ENCODE measurements at places on chromosomes 3 and 15.

- no peak for DNase-seq
Observed at GRCh38 chr3:29452934-29453283, 172.0 kb downstream of the RBMS3 start.

DNA sequence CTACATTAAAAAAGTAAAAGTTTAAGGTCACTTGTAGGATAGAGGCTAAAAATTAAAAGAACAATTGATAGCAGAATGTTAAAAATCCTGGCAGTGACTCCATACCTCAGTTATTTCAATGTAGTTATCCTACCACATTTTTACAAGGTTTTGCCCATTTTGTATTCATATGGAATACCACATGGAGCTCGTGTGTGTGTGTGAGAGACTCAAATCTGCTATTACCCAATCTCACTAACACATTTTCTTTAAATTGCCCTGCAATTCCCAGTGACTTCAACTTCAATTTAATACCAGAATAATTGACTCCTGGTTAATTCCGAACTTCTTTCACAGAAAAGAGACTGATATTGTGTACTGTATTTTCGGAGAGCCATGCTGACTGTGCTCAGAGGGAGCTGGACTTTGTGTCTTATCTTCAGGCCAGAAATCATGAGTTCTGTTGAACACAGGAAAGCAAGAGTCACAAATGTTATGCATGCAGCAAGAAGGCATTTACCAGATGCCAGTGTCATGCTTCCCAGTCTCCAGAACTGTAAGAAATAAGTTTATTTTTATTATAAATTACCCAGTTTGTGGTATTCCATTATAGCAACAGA lies 529.0 kb upstream of the NECTIN3 start:
- no peak for DNase-seq

DNA sequence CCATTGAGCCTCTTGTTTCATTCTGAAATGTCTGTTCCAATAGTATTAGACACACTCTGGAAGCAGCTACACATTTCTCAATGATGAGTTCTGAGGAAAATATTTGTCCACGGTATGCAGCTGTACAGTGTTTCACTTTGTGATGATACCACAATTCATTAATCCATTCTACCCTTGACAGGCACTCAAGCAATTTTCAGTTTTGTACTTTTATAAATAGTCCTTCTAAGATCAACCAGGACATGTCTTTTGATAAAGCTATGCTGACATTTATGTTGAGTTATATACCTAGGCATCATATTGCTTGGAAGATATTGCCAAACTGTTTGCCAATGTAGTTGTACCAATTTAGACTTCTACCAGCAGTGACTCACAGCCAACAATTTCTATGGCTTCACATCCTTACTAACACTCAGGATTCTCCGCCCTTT lies 165.1 kb upstream of the COL8A1 start:
- no peak for DNase-seq

DNA sequence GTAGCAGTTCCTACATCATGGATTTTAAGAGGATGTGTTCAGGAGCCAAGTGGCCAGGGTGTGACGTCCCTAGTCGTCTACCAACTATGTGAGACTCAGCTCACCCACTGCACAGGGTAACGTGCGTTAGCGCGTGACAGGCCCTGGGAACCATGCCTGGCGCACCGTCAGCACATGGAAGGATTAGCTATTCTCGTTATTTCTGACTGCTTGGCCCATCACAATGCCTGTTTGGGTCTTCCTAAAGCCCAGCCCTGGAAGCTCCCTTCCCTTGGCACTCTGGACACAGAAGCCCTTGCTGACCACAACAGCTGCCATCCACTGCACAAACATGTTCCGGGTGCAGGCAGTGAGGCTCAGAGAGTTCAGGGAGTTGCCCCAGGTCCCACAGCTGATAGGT lies 91.0 kb upstream of the RPL32 start:
- no peak for DNase-seq

DNA sequence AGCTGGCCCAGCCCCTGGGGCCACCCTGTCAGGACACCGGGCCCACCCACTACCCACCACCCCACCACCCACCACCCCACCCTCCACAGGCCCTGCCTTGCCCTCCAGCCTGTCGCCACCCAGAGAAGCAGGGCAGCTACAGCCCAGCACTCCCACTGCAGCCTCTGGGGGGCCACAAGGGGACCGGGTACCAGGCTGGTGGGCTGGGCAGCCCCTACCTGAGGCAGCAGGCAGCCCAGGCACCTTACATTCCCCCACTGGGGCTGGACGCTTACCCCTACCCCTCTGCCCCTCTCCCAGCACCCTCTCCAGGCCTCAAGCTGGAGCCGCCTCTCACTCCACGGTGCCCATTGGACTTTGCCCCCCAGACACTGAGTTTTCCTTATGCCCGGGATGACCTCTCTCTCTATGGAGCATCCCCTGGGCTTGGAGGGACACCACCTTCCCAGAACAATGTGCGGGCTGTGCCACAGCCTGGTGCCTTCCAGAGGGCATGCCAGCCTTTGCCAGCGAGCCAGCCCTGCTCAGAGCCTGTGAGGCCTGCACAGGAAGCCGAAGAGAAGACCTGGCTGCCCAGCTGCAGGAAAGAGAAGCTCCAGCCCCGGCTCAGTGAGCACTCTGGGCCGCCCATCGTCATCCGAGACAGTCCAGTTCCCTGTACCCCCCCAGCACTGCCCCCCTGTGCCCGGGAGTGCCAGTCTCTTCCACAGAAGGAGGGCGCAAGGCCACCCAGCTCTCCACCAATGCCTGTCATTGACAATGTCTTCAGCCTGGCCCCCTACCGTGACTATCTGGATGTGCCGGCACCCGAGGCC lies 5.3 kb downstream of the C15orf39 start:
- no peak for DNase-seq

GRCh38 chr15:68204361-68204760 lies 771 bp downstream of the CALML4 start:
- no peak for DNase-seq

DNA sequence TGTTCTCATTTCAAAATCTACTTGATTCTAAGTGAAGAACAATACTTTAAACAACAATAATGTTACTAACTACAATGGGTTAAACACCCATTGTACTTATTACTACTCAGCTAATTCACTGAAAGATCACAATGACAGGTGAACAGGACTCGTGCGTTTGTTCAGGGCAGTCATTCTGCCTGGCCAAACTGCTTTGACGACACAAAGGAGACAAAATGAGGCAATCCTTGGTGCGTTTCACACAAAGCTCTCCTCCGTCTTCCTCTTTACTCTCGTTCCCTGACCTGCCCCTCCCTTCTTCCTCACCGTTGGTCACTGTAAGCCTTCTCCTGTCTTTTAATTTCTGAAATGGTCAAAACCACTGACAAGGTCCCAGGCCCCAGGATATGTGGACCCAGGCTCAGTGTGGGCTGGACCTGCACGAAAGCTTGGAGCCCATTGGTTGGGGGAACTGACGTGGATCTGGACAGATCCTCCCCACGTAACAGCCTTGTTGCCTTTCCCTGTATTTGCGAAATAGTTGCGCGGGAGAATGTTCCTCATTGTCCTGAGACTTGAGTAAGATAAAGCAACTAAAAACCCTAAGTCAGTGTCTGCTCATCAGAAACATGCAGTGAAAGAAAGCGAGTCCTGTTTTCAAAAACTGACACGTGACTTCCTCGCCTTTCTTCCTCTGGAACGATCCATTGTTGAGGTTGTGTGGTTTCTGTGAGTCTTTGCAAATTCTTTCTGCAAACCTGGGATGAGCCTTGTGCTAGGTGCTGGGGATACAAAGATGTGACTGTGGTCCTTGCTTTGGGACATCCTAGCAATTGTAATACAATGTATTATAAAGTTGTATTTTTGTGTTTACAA lies 147.1 kb upstream of the RGMA start:
- no peak for DNase-seq

GRCh38 chr3:72821161-72821781 lies 27.0 kb downstream of the SHQ1 start:
- DNase-seq, result no peak
